ENCODE measurements at places on chromosomes 11 and 22.

DNA sequence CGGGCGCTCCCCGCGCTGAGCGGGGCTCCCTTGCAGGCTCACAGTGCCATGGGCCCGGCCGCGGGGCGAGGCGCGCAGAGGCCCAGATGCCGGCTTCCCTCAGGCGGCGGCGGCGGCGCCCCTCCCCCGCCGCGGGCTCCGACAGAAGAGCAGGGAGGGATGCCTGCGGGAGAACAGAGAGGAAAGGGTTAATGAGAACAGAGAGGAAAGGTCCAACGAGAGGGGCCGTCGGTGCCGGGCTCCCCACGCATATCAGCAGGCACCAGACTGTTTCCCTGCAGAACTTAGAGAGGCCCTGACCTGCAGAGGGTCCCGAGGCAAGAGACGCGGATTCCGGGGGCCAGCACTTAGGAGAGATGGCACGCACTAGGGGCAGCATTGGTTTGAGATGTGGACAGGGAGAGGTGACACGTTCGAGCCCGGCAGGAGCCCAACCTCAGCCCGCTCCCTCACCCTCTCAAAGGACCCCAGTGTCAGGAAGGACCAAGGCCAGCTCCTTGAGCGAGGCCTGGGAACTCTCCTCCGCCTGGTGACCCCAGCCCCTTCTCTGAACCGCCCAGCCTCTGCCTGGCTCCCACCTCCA lies 9.1 kb downstream of the NRXN2 start:
- DNase-seq: no peak

GRCh38 chr11:74519710-74520109 lies 26.2 kb upstream of the LIPT2 start:
- no peak for DNase-seq

DNA sequence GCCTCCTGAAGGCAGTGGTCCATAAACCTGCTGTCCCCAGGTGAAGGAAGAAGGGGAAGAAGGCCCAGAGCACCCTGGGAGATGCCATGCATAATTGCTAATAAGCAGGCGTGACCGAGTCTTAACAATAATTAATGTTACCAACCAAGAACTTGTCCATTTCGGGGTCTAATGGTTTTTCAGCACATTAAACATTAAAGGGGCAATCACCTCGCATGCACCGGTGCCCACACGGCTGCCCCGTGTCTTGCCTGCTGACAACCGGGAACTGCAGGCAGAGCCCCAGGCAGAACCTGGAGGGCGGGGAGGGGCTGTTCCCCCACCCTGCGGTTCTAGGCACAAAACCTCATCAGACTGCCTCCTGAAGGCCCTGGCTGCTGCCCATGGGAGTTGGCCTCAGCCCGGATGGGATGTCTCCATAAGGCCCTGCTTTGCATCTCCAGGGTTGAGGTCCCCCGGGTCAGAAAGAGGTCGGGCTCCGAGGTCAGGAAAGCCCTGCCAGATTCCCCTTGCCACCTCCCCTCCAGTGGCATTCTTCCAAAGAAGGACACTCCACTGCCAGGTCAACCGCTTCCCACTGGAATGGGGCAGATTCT lies 169.0 kb downstream of the BUD13 start:
- DNase-seq: no peak

GRCh38 chr11:43576803-43577521 lies 103.6 kb upstream of the HSD17B12 start:
- DNase-seq: no peak

GRCh38 chr11:5102246-5102645 lies 32.9 kb downstream of the OR52E1 start:
- no peak for DNase-seq

- DNase-seq: no peak
These were observed 72.3 kb downstream of the FAM76B start for GRCh38 chr11:95717314-95717713.

DNA sequence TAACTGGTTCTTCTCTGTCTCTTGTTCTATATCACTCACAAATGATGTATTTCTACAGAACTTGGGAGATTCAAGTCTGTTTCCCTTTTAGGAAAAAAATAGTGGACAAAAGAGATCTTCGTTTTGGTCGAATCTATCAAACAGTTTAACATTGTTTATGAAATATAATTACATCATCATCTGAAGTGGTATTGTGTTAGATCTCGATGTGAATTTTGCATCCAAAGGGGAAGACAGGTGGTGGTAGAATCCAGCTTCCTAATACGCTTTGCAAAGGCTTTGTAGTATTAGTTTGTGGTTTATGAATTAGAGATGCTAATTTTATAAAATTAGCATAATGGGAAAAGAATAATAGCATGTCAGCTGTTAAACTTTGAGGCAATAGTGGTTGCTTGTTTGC lies 3.4 kb downstream of the SIK2 start:
- no peak for DNase-seq
